ENCODE measurements at places on chromosomes 1 and 21.

GRCh38 chr1:205775717-205776056 lies 405 bp upstream of the RAB29 start:
- no peak for DNase-seq

DNA sequence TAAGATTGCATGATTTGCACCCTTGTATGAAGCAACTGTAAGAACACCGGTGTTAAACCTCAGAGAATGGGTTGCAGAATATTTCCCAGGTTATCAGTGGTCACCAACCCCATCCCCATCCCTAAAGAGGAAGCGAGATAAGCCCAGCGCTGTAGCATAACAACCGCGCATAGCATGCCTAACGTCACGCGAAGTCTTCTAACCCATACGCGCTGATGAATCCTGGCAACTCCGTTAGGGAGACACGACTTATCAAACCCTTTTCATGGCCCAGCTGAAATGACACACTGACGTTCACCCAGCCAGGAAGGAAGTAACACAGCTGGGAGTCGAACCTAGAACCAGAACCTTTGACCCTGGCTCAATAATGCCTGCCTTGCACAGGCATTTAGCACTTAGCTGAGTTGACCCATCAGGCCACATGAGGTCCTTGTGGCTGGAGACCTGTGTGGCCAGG lies 24.2 kb downstream of the TMEM51 start:
- DNase-seq: no peak

- no peak for DNase-seq
Observed at GRCh38 chr1:18534810-18535205, 54.1 kb downstream of the KLHDC7A start.

GRCh38 chr1:54357967-54358366 lies 48.2 kb downstream of the SSBP3 start:
- DNase-seq: no peak

DNA sequence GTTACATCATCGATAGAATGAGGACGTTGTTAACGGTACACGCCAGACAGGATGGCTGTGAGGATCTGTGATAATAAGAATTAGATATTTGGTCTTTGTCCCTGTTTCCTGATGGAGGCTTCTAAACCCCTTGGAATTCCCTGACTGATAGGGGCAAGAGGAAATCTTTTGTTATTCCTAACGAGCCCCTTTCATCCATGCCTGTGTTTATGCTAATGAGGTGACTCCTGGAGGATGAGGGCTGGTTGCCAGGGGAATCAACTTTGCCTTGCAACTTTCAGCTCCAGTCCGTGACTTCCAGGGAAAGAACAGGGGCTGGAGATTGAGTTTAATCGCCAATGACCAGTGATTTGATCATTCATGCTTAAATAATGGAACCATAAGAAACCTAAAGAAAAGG lies 39.3 kb upstream of the NLRP3 start:
- no peak for DNase-seq

GRCh38 chr1:55632058-55632457 lies 416.9 kb upstream of the USP24 start:
- DNase-seq: no peak

GRCh38 chr1:177471244-177471643 lies 300.5 kb downstream of the BRINP2 start:
- DNase-seq: no peak

- DNase-seq: no peak
Observed at GRCh38 chr1:63327417-63328054, 5.2 kb downstream of the FOXD3 start.
